ENCODE measurements at places on chromosomes 5 and 9. TPM values are rescaled to one million over a fixed set of nuclear protein-coding genes. Genes with fewer than 3 reads are reported as not detected.
A peak's percentile ranks its signal among the peaks of the same experiment; 100 is the strongest.

The JAK2 gene
- 15.7 TPM for total RNA-seq

The REEP2 gene
- total RNA-seq = 4.0 TPM

GRCh38 chr5:157535042-157535865 lies 40.3 kb downstream of the ADAM19 start:
- no peak overlapping the region for H3K4me3 ChIP-seq
- H3K27ac ChIP-seq = no peak overlapping the region
- no peaks in the 10 kb centered on the region for H3K27me3 ChIP-seq
- H3K4me1 ChIP-seq = no peaks in the 10 kb centered on the region

The CCDC171 gene
- 4.1 TPM for total RNA-seq

- no peaks in the 10 kb centered on the region for H3K36me3 ChIP-seq
- no peak for DNase-seq
- H3K4me3 ChIP-seq = no peak overlapping the region
- H3K4me1 ChIP-seq = no peaks in the 10 kb centered on the region
- H3K27ac ChIP-seq = no peak overlapping the region
- no peaks in the 10 kb centered on the region for H3K27me3 ChIP-seq
Observed at GRCh38 chr5:141787376-141787775, 90.8 kb downstream of the PCDH1 start.

DNA sequence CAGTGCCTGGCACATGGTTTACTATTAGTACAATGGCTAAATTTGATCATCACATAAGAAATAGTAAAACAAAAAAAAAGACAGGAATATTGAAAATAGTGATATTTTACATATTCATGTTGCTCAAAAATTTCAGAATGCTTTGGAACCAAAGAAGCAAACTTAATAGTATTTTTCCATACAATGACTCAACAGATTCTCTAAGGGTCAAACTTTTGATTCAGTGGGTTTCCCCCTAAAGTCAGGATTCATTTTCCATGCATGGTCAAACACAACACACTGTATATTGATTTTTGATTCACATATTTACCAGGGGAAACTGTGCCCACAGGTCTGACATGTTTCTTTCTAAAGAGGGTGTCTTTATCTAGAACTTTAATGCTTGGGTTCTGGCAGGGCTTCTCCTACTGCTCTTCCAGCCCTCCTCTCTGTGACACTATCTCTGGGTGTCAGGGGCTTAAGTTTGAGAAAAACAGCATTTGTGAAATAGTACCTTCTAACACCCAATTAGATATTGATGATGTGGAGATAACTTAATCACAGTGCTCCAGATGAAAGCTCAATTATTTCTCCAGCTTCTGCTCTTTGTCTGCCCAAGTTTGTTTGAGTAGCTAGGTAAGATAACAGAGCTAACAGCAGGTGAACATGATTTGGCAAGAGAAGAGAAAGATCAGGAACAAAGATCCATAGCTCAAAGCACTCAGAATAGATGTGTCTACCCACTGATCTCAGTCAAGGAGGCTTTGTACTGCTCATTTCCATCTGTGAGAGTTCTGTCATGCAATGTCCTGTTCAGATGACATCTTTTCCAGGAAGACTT lies 35.5 kb upstream of the ELL2 start:
- H3K4me1 ChIP-seq = no peaks in the 10 kb centered on the region
- no peaks in the 10 kb centered on the region for H3K36me3 ChIP-seq
- H3K27me3 ChIP-seq = no peaks in the 10 kb centered on the region

The GRIN1 gene
- 0.15 TPM for total RNA-seq

- no peak overlapping the region for H3K27ac ChIP-seq
- DNase-seq = peak; percentile 84
Observed at GRCh38 chr5:139908749-139909148, 113.1 kb downstream of the PSD2 start.

- no peak overlapping the region for H3K27ac ChIP-seq
- H3K4me3 ChIP-seq = no peak overlapping the region
- peaks cover 4% of the 10 kb centered on the region for H3K4me1 ChIP-seq
- no peaks in the 10 kb centered on the region for H3K27me3 ChIP-seq
Observed at GRCh38 chr5:179554981-179555380, 4.6 kb downstream of the RUFY1 start.

GRCh38 chr9:121609822-121610637 lies 41.4 kb upstream of the DAB2IP start:
- H3K27ac ChIP-seq = no peak overlapping the region
- no peaks in the 10 kb centered on the region for H3K27me3 ChIP-seq
- DNase-seq = peak; percentile 44
- H3K4me3 ChIP-seq = no peak overlapping the region
- no peaks in the 10 kb centered on the region for H3K36me3 ChIP-seq
